ENCODE measurements at places on chromosomes 12 and 14. TPM values are rescaled to one million over a fixed set of nuclear protein-coding genes. Genes with fewer than 3 reads are reported as not detected.

The TMTC1 gene
- not detected for total RNA-seq

The BMP4 gene
- not detected for total RNA-seq

The HSP90AA1 gene
- total RNA-seq, result 1,101 TPM

The PTCSC3 gene
- total RNA-seq, result not detected

DNA sequence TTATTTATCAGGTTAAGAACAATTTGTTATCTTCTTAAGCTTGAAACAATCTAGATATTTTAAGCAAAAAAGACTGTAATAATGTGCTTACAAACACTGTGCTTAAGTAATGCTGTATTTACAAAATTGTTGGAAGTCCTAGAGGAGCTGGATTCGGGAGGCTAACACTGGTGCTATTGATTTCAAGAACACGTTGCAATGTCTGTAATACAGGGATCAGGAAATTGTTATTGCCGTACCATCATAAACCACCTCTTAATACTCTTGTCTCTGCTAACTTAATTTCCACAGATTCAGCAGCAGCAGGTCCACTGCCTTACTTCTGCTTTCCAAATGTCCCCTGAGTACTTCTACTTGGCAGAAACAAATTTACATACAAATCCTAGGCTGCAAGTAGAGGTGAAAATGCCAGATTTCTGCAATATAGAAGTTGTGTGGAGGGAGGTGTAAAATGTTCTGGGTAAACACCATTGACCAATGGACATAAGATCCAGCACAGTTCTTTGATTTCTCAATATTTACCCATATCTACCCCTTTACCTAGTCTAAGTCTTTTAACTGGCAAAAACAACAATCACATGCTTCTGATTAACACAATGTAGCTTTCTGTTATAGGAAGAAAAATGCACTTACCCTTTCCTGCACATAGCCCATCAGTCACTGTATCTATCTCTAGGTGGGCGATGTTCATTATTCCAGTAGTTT, 663.4 kb downstream of the TMTC2 start:
- H3K4me1 ChIP-seq, result no peaks in the 10 kb centered on the region
- no peak overlapping the region for H3K27ac ChIP-seq
- DNase-seq, result no peak
- H3K4me3 ChIP-seq, result no peak overlapping the region
- H3K27me3 ChIP-seq, result no peaks in the 10 kb centered on the region

DNA sequence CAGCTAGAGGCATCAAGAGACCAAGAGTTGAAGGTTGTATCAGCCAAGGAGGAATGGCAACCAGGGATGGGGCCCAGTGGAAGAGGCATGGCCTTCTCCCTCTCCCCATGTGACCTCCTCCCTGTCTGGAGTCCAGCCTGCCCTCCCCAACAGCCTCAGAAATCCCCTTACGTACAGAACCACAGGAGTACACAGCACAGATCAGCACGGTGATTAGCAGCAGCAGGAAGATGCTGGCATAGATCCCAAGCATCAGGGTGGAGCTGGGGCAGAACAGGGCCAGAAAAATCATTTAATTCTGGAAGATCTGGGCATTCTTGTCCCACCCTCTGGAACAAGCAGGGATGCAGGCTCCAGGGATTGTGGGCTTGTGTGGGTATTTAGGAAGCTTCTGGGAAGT, 14.4 kb downstream of the ADCY6 start:
- no peaks in the 10 kb centered on the region for H3K27me3 ChIP-seq
- H3K4me1 ChIP-seq, result no peaks in the 10 kb centered on the region
- no peak overlapping the region for H3K27ac ChIP-seq
- DNase-seq, result no peak
- H3K36me3 ChIP-seq, result no peaks in the 10 kb centered on the region

DNA sequence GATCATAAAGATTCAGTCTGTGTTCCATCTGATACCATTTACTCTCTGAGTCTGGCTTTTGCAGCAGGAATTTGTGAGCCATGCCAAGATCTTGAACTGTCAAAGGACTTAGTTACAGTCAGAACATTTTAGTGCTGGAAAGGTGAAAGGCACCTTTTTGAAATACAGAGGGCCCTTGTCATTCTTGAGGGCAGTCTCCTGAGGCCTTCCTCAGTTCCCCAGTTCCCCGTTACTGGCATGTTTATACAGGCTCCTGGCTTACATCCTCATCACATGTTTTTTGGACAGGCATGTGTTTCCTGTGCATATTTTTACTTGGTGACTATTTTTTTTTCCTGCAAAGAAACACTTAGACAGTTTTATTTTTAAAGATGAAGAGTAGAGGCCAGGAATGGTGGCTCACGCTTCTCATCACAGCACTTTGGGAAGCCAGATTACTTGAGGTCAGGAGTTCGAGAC, 21.0 kb downstream of the CFAP54 start:
- no peak overlapping the region for H3K27ac ChIP-seq
- no peak overlapping the region for H3K4me3 ChIP-seq
- no peaks in the 10 kb centered on the region for H3K27me3 ChIP-seq
- no peaks in the 10 kb centered on the region for H3K36me3 ChIP-seq

Measured in activated CD8-positive, alpha-beta T cell treated with anti-CD3 and anti-CD28 coated beads for 36 hours (primary cell).